B cell (primary cell): ENCODE measurements at places on chromosomes 4 and X. TPM values are rescaled to one million over a fixed set of nuclear protein-coding genes. Genes with fewer than 3 reads are reported as not detected.

DNA sequence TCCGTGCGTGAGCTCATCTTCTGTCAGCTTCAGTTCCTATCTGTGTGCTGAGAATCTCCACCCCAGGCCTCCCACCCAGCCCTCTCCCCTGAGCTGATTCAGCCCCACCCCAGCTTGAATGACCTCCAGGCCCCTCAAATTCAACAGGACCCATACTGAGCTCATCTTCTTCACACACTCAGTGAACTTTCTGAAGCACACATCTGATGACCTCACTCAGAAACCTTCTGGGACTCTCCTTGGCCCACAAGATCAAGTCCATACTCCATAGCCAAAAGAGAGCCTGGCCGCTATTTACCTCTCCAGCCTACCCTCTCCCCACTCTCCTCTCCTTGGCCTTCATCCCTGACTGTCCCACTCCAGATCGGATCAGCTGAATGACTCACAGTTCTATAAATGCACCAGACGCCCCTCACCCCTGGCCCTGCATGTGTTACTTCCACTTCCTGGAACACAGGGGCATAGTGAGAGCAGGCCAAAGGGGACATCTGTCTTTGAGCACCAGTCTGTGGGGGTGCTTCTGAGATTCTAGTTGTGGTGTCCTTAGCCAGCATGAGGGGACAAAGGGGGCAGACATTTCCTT, 62.5 kb downstream of the PJA1 start:
- no peaks in the 10 kb centered on the region for H3K4me1 ChIP-seq
- H3K4me3 ChIP-seq, result no peak overlapping the region
- no peak overlapping the region for H3K27ac ChIP-seq
- no peaks in the 10 kb centered on the region for H3K36me3 ChIP-seq
- no peaks in the 10 kb centered on the region for H3K27me3 ChIP-seq

DNA sequence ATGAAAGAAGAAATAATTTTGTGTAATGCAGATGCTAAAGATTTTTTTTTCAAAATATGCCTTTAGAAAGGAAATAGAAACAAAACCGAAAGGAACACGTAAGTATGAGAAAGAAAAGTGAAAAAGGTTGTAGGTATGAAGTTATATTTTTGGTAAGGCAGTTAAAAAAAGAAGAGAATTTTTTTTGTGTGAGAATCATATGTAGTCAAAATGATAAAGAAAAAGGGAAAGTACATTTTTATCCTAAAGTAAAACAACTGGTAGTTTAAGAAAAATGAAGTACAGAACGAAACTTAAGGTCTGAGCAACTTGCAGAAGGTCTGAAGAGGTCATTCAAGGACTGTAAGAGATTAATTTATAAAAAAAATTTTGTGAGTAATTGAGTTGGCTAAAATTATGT, 164.0 kb upstream of the TRAM1L1 start:
- no peaks in the 10 kb centered on the region for H3K27me3 ChIP-seq
- no peak overlapping the region for H3K4me3 ChIP-seq
- no peaks in the 10 kb centered on the region for H3K36me3 ChIP-seq
- H3K27ac ChIP-seq, result no peak overlapping the region
- H3K4me1 ChIP-seq, result no peaks in the 10 kb centered on the region

- H3K27ac ChIP-seq, result no peak overlapping the region
- no peaks in the 10 kb centered on the region for H3K4me1 ChIP-seq
- H3K4me3 ChIP-seq, result no peak overlapping the region
- H3K27me3 ChIP-seq, result no peaks in the 10 kb centered on the region
These were observed 160.3 kb downstream of the EMCN start for GRCh38 chr4:100357542-100357941.

Gene SLC16A2
- not detected in 2 replicates for polyA plus RNA-seq

- DNase-seq, result no peak
- no peaks in the 10 kb centered on the region for H3K36me3 ChIP-seq
- H3K4me3 ChIP-seq, result no peak overlapping the region
- H3K27ac ChIP-seq, result no peak overlapping the region
- H3K27me3 ChIP-seq, result no peaks in the 10 kb centered on the region
These were observed 47.2 kb downstream of the SLC34A2 start for GRCh38 chr4:25702848-25703247.

Gene GLRB
- polyA plus RNA-seq, result not detected in 2 replicates

DNA sequence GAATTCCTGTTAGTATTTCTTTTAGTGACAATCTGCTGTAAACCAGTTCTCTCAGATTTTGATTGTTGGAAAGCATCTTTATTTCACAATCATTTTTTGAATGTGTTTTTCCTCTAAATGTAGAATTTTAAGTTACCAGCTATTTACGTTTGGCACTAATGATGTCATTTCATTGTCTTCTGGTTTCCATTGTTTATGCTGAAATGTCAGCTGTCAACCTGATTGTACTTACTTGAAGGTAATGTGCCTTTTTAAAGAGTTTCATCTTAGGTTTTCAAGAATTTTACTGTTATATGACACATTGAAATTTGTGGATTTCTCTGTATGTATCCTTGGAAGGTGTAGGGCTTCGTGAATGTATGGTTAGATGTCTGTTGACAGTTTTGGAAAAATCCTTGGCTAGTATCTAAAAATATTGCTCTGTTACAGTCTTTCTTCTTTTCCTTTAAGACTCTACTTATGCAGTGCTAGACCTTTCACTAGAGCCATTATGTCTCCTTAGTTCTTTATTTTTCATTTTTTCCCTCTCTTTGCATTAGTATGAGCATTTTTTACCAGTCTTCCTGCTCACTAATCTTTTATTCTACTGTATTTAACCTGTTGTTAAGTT, 30.4 kb downstream of the SMAD1 start:
- no peaks in the 10 kb centered on the region for H3K27me3 ChIP-seq
- H3K4me3 ChIP-seq, result no peak overlapping the region
- no peaks in the 10 kb centered on the region for H3K36me3 ChIP-seq
- no peak overlapping the region for H3K27ac ChIP-seq

Gene SULT1B1
- polyA plus RNA-seq, result 0.01 and 0.26 TPM in 2 replicates
